ENCODE measurements at places on chromosomes 12 and 14.

DNA sequence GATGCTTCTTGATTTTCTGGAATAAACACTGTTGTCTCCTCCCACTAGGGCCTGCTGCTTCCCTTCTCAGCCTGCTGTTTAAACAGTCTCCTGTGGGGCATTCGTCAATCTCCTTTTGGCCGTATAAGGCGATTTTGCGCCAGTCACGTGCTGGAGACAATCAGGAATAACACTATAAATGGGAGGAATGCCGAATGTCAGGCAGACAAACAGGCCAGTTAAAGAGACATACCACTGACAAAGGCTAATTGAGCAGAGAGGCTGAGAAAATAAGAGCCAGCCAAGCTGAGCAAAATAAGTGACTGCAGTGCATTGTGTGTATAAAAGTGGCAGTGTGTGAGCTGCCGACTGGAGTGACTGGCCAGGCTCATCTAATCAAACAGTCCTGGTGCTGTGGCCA is 23.3 kb downstream of the DMAC2L start:
- H3K4me1 ChIP-seq: peaks cover 24% of the 10 kb centered on the region
- no peaks in the 10 kb centered on the region for H3K36me3 ChIP-seq
- H3K4me3 ChIP-seq: no peak overlapping the region
- H3K27ac ChIP-seq: no peak overlapping the region

- H3K27me3 ChIP-seq: no peaks in the 10 kb centered on the region
- no peak overlapping the region for H3K27ac ChIP-seq
- DNase-seq: no peak
- no peak overlapping the region for H3K4me3 ChIP-seq
These were observed 127.8 kb downstream of the FBXL14 start for GRCh38 chr12:1466481-1467154.

- H3K36me3 ChIP-seq: no peaks in the 10 kb centered on the region
- peaks cover 4% of the 10 kb centered on the region for H3K4me1 ChIP-seq
- H3K27ac ChIP-seq: no peak overlapping the region
- no peak overlapping the region for H3K4me3 ChIP-seq
- no peak for DNase-seq
- H3K27me3 ChIP-seq: no peaks in the 10 kb centered on the region
These were observed 385.4 kb downstream of the CCDC91 start for GRCh38 chr12:28575593-28576205.

DNA sequence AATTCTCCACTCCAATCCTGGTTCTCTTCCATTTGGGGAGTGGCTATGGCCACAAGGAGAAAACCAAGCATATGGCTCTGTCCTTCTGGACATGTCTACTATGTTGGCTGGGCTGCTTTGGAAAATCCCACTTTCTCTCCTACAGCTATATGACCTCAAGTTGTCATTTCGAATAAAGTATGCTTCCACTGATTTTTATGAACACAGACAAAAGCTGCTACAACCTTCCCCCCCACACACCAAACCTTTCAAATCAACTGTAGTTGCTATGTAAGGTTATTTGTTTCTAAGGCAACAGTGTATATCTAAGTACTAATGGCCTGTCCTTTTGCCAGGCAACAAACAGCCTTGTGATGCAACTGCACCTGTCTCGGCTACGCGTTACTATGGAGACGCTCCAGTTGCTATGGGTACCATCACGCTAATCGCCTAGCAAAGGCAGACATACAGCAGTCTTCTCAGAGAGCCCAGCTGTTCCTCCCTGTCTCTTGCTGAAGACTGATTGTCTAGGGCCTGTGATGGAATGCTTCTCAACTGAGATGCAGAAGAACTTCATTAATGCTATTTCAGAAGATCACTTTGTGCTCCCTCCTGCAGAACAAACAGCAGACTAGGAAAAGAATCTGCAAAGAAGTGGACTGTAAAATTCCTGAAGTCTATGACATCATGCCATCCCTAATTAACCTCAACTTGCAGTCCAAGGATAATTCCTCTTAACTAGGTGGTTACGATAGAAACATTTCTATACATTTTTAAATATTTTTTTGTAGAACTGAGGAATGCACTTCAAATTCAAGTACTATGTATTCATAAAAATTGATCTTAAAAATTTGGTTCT is 67.6 kb downstream of the FOXN3 start:
- H3K4me1 ChIP-seq: peaks cover 21% of the 10 kb centered on the region
- H3K27ac ChIP-seq: no peak overlapping the region
- no peaks in the 10 kb centered on the region for H3K27me3 ChIP-seq
- DNase-seq: no peak

DNA sequence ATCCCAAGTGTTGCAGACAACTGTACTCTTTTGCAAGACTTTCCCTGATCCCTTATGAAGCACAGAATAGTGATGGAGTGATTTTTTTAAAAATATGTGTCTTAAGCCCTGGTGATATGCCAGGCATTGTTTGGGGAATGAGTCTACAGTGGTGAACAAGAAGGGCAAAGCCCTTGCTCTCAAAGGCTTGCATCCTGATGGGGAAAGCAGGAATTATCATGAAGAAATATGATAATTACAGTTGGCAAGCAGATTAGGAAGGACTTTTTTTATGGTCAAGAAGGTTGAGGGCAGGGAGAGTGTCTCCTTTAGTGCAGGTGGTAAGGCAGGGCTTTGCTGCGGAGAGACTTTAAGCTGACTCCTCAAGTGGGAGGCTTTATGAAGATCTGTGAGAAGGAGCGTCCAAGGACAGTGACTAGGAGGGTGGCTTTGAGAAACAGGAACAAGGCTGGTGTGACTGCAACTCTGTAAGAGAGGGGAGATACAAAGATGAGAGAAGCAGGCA is 100.2 kb downstream of the SYNE2 start:
- no peak for DNase-seq
- no peak overlapping the region for H3K4me3 ChIP-seq
- no peaks in the 10 kb centered on the region for H3K27me3 ChIP-seq

DNA sequence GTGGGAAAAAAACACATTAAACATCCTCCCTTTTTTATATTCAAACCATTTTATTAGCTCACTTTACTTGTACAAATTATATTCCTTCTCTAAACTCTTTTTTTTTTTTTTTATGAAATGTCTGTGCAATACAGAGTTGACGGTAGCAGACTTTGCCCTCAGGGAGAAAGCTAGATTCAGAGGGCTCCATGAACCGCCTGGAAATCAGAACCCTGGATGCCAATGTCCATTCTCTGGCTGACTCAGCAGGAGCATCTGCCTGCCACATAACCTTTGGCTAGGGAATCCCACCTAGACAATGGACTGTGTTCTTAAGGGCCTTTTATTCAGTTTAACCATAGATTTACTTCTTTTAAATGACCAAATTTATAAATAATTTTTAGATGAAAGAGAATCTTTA is 467.0 kb downstream of the MDGA2 start:
- H3K36me3 ChIP-seq: no peaks in the 10 kb centered on the region
- no peak overlapping the region for H3K27ac ChIP-seq
- no peak overlapping the region for H3K4me3 ChIP-seq

- H3K27me3 ChIP-seq: no peaks in the 10 kb centered on the region
- no peaks in the 10 kb centered on the region for H3K36me3 ChIP-seq
- H3K4me1 ChIP-seq: no peaks in the 10 kb centered on the region
- H3K27ac ChIP-seq: no peak overlapping the region
These were observed 223.8 kb upstream of the FSCB start for GRCh38 chr14:44730860-44731259.

Data from ovary (tissue), 10 donors.